ENCODE measurements at places on chromosomes 6 and 20.

DNA sequence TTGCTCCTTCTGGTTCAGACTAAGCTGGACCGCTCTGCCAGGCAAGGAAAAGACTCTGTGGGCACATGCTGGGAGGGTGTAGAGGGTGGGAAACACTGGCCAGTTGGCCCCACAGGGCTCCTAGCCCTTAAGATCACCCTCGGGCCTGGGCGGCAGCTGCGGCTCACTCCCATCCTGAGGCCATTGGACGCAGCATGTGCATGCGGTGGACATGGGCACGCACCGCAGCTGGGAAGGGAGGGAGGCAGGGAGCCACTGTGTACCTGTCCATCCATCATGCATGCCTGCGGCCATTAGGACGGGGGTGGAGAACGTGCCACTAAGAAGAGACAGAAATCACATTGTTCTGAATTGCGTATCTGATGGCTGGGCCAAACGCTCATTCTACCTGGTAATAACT lies 140.1 kb upstream of the THBS2 start:
- DNase-seq = no peak

- DNase-seq = no peak
These were observed 543.0 kb downstream of the GRIK2 start for GRCh38 chr6:101936516-101936915.

DNA sequence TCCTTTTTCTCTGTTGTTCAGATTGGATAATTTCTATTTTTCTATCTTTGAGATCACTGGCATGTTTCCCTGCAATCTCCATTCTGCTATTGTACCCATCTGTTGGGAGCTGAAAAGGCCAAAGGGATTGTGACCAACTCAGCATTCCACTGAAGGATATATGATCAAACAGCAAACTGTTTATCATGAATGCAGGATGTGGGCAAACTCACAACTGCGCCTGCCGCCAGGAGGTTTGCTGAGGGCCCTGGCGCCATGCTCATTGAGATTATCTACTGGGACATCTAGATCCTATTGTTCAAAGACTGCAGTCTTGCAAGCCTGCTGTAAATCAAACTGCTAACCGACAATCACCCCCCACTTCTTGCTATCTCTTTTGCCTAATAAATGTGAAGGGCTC lies 3.8 kb upstream of the FKBP1A start:
- DNase-seq = no peak

DNA sequence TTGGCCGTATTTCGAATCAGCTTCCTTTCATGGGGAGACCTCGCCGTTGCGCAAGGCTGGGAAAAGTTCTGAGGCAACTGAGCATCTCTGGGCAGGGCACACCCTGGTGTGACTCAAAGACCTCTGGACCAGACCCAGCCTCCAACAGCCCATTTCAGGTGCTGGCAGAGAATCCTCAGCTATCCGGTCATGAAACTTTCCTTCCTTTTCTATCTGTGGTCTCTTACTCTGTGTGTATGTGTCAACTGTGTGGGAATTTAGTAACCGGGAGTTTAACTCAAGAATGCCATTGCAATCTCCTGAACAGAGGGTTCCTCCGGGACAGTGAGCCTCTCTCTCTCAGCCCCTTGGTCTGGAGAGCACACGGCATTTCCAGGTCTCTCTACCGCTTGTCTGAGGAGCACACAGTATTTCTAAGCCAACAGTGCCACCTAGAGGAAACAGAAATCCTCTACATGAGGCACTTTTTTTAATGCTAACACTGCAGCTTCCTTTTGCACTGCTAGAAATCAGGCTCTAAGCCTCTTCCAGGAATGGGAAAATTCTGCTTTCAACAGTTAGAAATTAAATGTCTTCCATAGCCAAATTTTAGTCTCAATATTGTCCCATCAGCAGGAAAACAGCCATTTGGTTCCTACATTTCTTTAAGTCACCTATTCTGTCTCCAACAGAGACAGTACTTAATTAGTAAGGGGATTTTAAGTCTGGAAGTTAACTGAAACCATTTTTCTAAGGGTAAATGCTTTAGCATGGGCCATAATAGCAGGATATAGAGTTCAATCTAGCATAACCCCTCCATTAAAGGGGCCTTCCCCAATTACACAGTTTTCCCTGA lies 32.7 kb downstream of the PLN start:
- DNase-seq = no peak

DNA sequence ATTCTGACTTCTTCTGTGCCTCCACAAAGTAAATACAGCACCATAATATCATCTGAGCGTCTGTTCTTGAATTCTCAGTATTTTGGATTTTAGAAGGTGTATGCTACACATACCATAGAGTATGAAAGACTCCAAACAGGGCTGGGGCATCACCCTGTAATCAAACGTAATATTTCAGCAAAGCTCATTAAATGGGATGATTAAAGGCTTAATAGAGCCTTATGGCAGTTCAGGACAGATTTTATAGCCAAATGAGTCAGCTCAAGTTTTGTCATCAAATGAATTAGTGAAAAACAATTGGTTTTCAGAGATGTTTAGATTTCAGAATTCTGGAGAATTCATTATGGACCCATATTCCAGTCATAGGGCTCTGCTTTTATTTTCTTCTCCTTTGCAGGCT lies 68.9 kb downstream of the TULP4 start:
- no peak for DNase-seq

Data from stimulated activated CD8-positive, alpha-beta memory T cell treated with anti-CD3 and anti-CD28 coated beads, Interleukin-4, amount 100 ng/mL, for 4 hours (primary cell).